ENCODE measurements at places on chromosomes 13 and 19.

GRCh38 chr13:58025821-58026220, 394.3 kb downstream of the PCDH17 start:
- no peak for DNase-seq

GRCh38 chr13:113065406-113066141, 40.0 kb upstream of the F7 start:
- no peak for DNase-seq

DNA sequence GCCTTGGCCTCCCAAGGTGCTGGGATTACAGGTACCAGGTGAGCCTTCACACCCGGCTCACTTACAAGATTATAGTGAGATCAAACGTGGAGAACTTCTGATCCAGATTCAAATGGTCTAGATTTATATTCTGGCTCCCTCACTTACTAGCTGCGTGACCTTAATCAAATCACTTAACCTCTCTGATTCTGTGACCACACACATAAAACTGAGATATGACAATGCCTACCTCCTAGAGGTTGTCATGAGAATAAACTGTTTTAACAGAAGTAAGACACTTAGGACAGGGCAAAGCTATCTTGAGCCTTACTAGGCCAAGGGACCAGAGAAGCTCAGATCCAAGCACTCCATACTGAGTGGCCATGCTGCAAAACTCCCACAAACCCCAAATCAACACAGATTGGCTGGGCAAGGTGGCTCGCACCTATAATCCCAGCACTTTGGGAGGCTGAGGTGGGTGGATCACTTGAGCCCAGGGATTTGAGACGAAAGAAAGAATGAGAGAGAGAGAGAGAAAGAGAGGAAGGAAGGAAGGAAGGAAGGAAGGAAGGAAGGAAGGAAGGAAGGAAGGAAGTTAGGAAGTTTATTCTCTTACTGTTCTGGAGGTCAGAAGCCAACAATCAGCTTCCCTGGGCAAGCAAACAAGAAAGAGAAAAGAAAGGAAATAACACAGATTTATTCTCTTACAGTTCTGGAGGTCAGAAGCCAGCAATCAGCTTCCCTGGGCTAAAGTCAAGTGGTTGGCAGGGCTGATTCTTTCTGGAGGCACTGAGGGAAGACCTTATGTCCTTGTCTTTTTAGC, 46.1 kb upstream of the MAP3K10 start:
- DNase-seq, result no peak

- no peak for DNase-seq
These were observed 1020.0 kb upstream of the SLC10A2 start for GRCh38 chr13:104086210-104086609.

GRCh38 chr13:45602183-45603170, 13.1 kb downstream of the ERICH6B start:
- DNase-seq, result no peak

DNA sequence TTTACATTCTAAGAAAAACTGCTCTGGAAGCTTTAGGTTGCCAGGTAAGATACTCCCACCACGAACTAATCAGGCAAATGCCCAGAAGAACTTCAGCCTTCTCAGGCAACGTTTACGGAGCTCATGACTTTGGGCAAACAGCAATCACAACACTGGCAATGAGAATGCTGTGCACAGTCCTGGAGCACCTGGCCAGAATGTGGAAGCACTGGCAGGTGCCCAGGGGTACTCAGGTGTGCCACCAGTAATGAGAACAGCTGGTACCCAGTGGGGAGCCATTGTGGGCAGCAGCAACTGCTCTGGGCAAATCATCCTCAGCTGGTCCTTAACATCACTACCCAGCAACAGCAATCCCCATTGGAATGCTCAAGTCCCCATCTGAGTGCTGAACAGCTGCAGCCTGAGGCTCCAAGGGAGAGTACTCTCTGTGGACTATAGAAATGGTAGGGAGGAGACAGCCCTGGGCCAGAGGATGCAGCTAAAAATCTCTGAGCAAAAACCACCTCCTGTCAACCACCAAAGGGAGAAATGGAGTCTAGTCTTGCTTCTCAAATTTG, 210.0 kb downstream of the FOXO1 start:
- DNase-seq, result no peak

DNA sequence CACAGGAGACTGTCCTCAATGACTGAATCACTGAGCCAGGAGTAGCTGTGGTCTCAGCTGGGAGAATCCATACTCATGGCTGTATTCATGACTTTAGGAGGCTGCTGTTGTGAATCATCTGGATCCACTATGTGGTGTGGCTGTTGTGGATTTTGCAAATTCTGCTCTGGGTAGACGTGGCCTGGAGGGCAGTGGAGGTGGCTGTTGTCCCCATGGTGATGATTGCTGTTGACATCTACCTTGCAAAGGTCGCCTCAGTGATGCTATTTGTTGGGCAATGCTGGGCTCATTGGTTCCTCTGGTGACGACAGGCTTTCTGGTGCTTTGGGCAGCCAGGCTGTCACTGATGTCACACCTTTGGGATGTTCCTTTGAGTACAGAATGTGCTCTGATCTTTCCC, 23.9 kb downstream of the MUC16 start:
- no peak for DNase-seq

- no peak for DNase-seq
These were observed 515 bp downstream of the UFM1 start for GRCh38 chr13:38350114-38350617.

DNA sequence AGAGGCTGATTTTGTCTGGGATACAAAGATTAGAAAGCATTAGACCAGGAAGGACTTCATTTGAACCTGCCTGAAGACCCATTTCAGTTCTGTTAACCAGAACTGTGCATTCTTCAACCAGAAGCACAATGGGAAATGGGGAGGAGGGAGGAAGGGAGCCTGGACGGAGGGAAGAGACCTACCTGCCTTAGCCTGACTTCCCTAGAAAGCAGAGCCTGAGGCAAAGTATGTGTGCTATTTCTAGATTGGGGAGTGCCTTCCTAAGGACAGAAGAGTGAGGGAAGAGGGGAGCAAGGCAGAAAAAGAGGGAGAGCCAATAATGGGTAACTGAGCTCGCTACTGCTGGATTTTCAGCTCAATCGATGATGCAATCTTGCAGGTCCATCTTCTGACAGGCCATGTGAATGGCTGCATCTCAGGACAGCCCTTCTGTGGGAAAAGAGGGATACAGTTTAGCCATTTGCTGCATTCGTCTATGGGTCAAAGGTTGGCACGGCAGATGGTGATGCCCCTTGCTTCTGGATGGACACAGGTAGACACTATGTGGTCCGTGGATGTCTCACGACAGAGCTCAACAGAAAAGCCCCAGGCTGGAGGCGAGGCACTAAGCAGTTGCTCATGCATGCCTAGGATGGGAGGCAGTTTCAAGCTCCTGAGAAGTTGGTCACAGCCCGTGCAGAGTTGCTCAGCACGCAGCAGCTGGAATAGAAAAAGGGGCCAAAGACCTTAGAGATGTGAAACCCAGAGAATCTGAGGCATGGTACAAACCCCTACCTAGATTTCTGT, 78.8 kb upstream of the UBL3 start:
- DNase-seq, result no peak

DNA sequence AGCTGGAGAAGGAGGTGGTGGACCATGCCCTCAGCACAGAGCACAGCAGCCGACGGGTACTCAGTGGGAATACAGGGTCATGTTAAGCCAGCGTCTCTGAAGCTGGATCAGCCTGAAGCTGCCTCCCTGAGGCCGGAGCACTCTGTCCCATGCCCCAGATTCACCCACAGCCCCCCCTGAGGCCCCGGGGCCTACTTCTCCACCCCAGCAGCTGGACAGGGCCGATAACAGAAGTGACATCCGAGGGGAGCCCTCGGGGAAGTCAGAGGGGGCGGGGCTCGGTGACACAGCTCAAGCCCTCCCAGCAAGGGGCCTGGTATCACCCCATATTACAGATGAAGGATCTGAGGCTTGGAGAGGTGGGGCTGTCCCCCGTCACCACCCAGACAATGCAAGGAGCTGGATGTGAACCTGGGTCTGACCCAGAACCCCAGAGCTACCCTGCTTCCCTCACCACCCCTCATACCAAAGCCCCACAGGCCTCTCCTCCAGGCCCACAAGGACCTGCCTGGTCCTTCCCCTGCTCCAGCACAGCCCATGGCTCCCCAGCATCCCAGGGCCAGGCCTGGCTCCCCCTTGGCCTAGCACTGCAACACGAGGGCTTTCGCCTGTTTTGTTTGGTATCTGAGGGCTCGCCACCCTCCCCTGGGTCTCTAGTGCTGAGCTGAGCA, 5.7 kb downstream of the R3HDM4 start:
- no peak for DNase-seq

Data from neuronal stem cell (in vitro differentiated cells).